ENCODE measurements at places on chromosomes 3 and 15.

GRCh38 chr3:58016710-58017109, 8.5 kb downstream of the FLNB start:
- no peak for DNase-seq

DNA sequence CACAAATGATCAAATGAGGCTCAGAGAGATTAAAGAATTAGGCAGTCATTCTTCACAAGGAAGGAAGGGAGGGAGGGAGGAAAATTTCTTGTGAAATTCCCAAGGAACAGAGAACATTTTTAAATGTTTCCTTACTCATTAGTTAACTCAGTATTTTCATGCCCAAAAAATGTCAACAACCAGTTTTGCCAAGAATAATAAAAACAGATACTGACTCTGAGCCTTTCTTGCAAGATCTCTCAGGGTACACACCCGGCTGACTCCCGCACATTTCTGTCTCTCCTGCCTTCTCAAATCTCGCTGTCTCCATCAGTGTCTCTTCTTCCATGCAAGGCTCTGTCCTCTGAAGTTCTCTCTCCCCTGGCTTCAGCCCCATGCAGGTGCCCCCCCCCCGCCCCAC, 265.9 kb downstream of the TJP1 start:
- no peak for DNase-seq

GRCh38 chr3:185732782-185733181, 92.1 kb downstream of the IGF2BP2 start:
- DNase-seq, result no peak

GRCh38 chr3:63876260-63876659, 12.6 kb downstream of the ATXN7 start:
- DNase-seq, result no peak

DNA sequence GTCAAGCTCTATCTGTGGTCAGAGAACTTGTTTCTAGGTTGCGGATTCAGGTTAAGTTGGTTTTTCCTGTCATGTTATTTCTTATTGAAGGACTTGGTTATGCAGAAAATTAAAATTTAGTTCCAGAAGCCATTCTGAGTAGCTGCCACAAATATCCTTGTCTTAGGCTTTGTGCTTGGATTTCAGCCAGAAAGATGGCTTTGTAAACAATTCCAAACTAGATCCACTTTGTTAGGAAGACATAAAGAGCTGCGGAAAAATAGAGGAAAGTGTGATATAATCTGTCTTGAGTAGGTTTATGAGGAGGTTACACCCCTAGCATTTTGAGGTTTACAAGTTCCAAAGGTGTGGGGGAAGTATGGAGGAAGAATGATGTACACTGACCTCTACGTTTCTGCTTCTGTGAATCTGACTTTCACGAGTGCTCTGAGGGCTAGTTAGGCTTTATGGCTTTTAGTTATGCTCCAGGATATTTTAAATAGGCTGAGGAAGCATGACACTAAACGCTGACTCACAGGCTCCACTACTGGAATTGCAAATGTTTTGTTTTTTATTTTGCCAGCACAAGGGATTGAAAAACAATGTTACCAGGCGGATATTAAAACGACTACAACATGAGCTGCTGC, 46.3 kb upstream of the UTS2B start:
- DNase-seq, result no peak

GRCh38 chr3:39080026-39080425, 27.4 kb downstream of the GORASP1 start:
- no peak for DNase-seq

DNA sequence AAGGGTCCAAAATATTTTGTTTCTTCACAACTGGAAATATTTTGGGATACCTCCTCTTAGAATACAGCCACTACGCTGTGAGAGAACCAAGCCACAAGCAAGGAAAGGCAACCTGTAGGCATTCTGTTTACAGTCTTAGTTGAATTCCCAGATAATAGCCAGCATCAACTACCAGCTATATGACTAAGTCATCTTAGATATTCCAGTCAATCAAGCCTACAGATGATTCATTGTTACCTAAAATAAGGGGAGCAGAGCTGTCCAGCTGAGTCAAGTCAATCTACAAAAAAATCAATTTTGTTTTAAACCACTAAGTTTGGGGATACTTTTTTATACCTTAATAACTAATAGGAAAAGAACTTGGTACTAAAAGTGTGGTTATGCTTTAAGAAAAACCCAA, 526.4 kb upstream of the DPPA4 start:
- DNase-seq, result no peak

DNA sequence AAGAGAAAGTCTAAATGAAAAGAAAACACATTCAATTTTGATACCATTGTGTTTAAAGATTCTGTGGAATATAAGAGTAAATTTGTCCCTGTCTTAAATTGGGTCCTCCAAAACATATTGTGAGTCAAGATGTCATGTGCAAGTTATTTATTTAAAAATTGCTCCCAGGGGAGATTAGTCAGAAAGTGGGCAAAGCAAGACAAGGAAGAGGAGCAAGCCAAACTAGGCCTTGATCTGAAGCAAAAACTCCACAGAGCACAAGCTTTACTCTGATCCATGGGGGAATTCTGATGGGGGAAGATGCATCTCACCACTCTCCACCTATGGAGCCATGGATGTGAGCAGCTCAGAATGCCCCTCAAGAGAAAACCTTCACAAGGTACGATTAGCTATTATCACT, 342.8 kb upstream of the IL12A start:
- DNase-seq, result no peak

DNA sequence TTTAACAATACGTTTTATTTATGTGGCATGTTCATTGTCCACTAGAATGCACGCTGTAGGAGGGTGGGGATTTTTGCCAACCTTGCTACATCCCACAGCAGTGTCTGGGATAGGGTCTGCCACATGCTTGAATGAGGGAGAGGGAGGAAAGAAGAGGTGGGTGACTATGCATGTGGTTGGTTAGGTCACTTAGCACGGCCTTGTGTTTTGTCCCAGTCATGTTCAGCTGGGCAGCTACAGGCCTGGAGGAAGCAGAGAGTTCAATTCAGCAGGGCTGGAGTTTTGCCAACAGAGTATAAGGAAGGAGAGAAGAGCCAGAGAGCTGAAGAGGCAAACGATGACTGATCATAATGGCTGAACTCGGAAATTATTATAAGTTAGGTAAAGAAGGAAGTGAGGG, 268.4 kb upstream of the NSMCE3 start:
- no peak for DNase-seq

DNA sequence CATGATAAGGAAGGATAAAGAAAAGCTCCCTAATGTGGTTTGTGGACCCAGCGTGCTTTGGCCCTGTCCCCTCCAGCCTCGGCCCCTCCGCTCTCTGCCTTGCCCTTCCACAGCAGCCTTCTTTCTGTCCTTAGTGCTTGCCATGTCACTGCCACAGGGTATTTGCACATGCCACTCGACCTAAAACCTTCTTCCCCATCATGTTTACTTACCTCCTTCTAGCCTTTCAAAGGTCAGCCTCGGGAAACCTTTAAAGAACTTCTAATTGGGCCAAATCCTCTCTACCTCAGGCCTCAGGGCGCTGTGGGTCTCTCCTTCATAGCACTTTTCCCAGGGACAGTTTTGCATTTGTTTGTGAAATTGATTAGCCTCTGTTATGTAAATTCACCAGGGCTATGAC, 73.0 kb downstream of the SCN11A start:
- no peak for DNase-seq

GRCh38 chr3:183844606-183845005, 19.2 kb upstream of the MAP6D1 start:
- no peak for DNase-seq

GRCh38 chr15:78914027-78914764, 30.6 kb downstream of the CTSH start:
- no peak for DNase-seq

DNA sequence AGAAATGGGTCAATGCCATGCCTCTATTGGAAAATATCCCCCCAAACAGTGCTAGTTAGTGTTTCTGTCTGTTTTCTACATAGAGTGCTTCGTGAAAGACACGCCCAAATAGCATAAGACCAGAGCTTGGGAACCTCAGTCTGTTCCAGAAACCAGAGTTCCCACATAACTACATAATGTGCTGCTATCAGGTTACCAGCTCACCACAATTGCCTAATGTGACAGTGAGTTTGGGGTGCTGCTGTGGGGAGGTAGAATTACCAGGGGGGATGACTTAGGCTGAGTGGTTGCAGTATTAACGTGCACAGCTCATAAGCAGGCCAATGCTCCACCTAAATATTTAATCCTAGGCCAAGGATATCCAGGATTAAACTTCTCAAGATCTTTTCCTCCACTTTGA, 39.2 kb downstream of the DUT start:
- no peak for DNase-seq

DNA sequence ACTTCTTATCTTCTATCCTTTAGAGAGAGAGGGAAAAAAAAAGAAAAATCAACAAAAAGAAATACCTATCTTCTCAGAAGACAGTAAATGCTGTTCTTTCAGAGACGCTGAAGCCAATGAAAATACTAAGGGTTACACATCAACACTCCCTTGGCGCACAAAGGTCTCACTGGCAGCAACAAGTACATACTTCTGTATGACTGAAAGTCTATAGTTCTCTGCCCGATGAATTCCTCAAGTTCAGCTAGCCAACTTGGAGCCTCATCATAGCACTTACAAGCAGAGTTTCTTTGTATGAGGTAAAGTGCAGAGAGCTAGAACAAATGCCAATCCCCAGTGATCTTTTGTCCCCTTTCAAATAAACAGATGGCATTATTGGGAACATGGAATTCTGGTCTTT, 62.7 kb downstream of the CPNE4 start:
- DNase-seq, result no peak

DNA sequence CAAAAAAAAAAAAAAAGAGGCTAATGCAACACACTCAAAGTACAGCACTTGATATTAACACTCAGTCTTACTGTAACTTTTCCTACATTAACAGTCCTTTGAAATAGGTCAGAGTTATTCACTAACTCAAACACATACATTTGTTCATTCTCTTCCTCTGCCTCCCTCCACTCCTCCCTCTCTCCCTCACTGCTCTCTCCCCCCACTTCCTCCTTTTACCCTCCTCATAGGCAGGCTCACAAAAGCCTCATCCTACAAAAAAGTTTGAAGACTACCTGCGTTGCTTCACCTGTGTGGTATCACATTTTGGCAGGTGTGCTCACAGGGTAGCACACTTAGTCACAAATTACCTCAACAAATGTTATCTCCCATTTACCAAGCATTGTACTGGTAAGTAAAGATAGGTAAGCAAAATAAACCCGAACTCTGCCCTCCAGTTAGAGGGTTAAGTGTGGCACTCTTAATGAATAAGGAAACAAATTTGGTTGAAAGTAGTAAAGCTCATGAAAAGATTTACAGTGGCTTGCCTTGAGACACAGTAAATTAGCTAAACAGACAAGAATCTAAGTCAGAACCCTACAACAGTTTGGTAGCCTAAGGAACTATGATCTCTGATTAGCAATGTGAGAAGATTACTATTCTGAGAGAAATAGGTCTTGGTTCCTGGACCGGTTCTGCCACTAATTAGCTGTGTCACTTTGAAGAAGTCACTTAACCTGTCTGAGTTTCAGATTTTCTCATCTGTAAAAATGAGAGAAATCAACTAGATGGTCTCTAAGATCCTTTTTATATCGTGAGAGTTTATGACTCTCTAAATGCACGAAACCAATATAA, 151.0 kb upstream of the MLF1 start:
- DNase-seq, result no peak

DNA sequence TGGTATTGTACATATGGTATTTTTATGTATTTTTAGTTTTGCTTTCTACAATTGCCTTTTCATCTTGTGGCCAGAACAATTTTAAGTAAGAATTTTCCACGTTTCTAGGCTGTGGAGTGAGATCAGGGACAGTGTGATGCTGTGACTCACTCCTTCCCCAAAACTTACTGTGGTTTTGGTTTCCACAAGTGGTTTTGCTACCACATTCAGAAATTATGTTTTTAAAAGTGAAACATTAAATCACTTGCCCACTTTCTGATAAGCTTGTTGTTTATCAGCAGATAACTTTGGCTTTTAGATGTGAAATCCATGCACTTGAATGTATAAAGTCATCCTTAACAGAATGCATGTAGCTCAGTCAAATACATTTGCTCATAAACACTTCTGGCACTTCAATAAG, 192.2 kb upstream of the THRB start:
- no peak for DNase-seq

- DNase-seq, result no peak
Measured at GRCh38 chr3:114863848-114864247, 283.2 kb downstream of the ZBTB20 start.

- no peak for DNase-seq
Measured at GRCh38 chr3:118348169-118348557, 686.5 kb downstream of the IGSF11 start.

GRCh38 chr15:74893627-74894026, 3.8 kb downstream of the MPI start:
- no peak for DNase-seq

GRCh38 chr15:34799149-34800101, 4.1 kb upstream of the ACTC1 start:
- DNase-seq, result peak; percentile 13

DNA sequence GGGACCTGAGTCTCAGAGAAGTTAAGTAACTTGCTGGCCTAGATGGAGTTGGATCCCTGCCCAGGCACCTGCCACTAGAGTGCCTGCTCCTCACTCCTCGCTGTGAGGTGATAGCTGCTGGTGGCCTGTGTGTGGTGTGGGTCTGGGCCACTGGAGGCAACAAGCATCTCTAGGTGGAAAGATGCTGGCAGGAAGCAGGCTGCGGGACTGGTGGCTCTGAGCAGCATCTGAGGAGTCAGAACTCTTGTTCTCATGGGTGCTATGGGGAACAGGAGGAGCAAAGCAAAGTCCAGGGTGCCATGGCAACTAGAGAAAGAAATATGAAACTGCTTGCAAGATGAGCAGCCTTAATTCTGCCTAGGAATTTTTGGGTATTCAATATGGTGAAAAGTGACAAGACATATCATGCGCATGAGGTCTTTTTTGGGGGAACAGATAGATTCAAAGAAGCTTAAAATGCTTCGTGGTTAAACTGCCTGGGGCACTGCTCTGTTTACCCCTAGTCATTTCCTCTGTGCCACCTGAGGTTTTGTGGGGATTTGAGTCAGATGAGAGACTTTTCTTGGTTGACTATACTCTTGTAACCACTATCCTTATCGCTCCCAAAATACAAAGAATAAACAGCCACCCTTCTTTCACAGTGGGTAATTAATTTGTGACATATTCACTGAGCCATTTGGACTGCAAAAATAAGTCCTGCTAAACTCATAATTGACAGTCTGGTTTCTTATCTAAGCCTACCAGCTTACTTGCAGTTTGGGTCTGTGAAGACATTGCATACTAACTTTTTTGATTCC, 50.3 kb downstream of the MED12L start:
- no peak for DNase-seq

- no peak for DNase-seq
Measured at GRCh38 chr3:159789017-159789416, 199.6 kb upstream of the IL12A start.

GRCh38 chr15:93110502-93111040, 21.6 kb upstream of the RGMA start:
- no peak for DNase-seq

- DNase-seq, result no peak
Measured at GRCh38 chr3:176219970-176220369, 977.3 kb downstream of the TBL1XR1 start.

All from head of caudate nucleus (tissue), 42 donors.